ENCODE measurements at places on chromosomes 4 and X.

- no peak for DNase-seq
These were observed 183.4 kb downstream of the CBR4 start for GRCh38 chr4:168826620-168827019.

DNA sequence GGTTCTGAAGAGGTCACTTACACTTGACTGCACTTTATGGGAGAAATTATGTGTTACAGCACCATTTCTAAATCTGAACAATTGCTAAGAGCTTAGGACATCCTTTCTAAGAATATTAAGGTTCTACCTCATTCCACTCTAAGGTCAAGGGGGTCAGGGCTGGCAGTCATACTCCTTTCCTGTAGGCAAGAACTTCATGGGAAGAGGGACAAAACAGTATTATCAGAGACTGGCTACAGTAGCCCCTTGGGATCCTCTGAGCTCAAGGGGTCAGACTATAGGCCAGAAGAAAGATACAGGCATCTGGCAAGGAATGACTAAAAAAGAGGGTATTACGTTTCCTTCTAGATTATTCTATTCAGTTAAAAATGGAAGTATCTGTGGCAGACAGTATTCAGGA, 115.1 kb downstream of the RASL11B start:
- no peak for DNase-seq

DNA sequence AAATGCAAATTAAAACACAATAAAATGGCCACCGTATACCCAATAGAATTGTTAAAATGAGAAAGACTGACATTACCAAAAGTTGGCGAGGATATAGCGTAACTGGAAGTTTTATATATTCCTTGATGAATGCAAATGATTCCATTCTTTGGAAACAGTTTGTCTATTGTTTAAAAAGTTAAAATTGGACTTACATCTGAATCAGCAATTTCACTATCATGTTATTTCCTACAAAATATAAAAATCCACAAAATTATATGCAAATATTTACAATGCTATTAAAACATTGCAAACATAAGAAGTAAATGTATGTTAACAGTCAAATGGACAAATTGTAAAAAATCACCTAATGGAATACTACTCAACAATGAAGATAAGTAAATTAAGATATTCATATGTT, 852.2 kb upstream of the NDST4 start:
- no peak for DNase-seq

DNA sequence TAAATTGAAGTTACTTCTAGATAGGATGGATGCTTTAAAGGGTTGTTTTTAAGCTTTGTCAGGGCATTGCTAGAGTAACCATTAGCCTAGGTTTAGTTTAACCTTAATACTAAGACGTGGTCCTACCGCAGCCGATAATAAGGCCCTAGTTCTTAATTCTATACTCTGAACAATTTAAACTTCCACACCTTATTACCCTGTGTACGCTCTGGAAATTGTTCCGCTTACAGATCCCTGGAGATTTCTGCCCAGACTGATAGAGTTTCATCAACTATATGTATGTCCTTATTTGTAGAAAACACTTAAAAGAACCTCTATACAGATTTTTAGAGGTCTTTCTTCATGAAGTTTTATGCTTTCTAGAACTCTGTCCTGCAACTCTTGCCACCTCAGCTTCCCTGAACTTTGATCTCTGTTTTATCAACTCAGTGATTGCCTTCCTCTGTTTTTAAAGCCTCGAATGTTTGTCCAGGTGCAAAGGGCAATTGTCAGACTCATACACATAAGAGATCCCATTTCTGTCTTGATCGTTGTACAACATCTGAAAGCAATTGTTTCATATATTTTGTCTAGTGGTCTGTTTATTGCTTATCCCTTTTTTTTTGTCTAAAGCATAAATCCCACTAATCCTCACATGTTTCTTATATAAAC, 71.1 kb upstream of the VCX start:
- no peak for DNase-seq

DNA sequence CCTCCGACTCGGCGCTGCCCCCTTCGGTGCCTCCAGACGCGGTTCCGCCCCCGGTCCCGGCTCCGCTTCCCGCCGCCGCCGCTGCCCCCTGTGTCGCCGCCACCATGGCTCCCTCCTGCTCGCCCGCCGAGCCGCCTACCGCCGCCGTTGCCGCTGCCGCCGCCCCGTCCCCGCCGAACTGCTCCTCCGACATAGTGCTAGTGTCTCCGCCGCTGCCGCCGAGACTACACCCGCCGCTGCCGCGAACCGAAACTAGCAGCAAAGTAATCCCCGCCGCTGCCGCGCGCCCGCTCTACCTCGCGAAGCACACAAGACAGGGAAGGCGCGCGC, 340 bp downstream of the HNRNPD start:
- DNase-seq = no peak

GRCh38 chrX:20767346-20767745, 500.6 kb upstream of the RPS6KA3 start:
- DNase-seq = no peak

DNA sequence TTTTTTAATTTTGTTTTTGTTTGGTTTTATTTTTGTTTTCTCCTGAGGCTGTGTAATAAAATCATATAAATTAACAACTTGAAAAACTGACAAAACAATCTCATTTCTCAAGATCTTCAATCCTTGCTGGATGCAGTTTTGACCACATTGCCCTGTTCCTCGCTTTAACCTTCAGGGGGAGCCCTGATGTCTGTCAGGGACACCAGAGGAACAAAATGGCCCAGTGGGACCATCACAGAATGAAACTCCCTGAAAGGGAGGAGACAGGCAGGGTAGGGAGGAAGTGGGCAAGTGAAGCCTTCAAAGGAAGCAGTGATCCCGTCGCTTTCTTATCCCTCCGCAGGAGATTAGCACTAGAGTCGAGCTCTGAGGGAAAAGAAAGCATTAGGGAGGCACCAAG, 274.9 kb upstream of the LDB2 start:
- no peak for DNase-seq

GRCh38 chrX:13622401-13622964, 30.5 kb upstream of the TCEANC start:
- no peak for DNase-seq

GRCh38 chr4:145786830-145787229, 106.9 kb downstream of the C4orf51 start:
- DNase-seq = no peak

DNA sequence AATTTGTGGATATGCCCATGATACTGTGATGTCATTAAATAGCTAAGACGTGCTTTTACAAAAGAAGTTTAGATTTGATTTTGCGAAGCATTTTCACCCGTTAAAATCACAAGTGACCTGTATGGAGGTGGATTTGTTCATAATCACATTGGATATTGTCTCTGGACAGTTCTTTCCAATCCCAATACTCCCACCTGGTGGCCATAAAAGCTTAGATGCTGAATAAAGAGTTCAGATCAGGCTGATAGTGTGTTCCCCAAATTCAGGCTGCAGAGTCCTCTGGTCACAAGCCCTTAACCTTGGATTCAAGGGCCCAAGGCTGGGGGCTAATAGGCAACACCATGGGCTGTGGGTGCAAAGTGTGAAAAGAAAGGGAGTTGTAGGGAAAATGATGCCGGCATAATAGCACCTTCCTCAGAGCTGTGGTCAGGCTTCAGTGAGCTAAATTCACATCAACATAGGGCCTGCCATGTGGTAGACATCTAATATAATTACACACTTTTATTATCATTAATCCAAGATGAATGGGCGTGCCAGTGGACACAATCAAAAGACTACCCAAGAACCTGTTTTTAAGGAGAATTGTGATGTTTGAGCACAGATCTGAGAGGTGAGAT, 28.1 kb downstream of the SMIM43 start:
- DNase-seq = no peak

GRCh38 chr4:120841580-120841979, 80.9 kb downstream of the PRDM5 start:
- DNase-seq = no peak

DNA sequence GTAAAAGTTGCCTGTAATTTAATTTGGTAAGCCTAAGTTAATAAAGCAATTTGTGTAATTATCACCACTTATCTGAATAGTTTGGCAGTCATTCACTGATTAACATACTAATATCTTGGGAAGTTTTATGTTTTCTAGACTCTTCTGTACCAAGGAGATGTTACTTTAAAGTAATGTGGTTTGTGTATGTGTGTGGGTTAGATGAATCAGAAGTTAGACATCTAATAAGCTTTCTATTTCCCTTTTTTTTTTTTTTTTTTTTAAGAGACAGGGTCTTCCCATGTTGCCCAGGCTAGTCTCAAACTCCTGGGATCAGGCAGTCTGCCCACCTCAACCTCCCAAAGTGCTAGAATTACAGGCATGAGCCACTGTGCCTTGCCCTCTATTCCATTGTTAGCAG, 5.3 kb downstream of the SLAIN2 start:
- no peak for DNase-seq

DNA sequence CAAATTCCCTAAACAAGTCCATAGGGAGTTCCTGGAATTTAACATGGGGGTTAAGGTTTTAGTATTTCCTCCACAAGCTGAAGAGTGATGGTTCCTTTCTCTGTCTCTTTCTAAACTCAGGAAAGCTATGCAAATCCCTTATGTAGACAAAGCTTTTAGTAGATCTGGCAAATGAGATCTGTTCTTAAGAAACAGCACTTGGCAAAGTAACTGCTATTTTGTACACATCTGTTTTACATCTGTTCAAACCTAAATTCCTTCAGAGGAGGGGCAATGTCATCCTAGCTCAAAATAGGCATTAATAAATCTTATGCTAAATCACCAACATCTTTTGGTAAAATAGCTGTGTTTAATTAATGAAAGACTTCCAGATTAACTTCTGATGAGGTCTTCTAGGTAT, 137.8 kb upstream of the TBC1D9 start:
- DNase-seq = no peak

DNA sequence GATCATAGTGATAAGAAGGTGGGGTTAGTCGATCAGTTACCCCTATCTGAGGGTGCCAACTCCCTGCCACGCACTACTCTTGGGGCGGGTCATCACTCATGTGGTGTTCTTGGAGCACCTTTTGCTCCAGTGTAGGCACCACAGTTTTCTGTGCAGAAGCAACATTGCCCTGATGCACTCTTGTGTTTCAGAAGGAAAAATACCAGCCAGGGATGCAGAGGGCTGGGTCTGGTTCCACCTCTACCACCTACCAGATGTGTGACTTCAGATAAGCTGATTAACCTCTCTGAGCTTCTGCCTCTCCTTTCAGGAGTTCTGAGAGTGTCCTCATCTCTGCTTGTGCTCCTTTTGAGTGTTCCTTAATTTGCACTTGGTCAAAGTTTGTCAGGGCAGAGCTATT, 29.9 kb upstream of the PROM1 start:
- no peak for DNase-seq

DNA sequence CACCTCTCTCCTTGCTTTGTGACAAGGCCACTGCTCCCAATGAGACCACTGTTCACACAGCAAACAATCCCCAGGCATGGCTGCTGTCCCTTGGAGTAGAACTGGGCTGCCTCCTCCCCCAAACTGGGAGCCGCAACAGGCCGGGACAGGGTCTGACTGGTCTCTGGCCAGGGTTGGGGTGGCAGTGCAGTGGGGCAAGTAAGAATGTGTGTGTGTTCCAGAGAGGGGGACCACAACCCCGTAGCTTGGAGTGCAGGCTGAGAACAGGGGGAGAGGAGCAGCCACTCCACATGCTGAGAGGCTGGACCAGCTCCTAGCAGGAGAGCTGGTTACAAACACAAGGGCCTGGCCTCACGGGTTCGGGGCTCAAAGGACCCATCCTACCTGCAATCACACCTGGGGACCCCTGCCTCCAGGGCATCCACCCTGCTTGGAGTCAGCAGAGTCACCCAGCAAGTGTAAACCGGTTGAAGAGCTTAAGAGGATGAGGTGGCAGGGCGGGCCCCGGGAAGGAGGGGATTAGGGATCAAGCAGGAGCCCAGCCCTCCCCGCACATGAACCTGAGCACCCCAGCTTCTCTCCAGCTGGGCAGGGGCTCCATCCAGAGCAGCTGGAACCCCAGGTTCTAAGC, 3.8 kb upstream of the ZNF185 start:
- DNase-seq = no peak

- no peak for DNase-seq
These were observed 26.4 kb downstream of the JADE3 start for GRCh38 chrX:46938589-46938988.

DNA sequence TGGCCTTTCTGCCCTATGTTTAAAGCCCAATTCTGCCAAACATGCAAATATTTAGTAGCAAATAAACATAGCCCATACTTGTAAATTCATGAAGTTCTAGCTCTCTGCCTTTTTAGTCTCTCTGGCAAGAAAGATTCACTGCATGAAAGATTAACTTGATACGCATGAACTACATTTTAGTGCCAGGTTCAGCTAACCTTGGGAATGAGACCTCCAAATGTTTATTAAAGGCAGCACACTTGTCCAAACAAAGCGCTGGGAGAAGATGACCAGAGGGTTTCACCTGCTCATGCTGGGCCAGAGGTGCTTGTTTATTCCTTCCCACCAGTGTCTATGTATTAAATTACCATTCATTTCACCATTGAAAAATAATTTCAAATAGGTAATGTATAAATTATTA, 44.5 kb upstream of the IL1RAPL1 start:
- no peak for DNase-seq

- DNase-seq = no peak
These were observed 5.0 kb downstream of the GRK4 start for GRCh38 chr4:2968381-2968780.

- no peak for DNase-seq
These were observed 205.9 kb downstream of the PTTG2 start for GRCh38 chr4:38166082-38166481.

- DNase-seq = no peak
These were observed 85.5 kb downstream of the CAMK2D start for GRCh38 chr4:113675731-113676697.

GRCh38 chr4:164846566-164846965, 30.4 kb upstream of the APELA start:
- no peak for DNase-seq

DNA sequence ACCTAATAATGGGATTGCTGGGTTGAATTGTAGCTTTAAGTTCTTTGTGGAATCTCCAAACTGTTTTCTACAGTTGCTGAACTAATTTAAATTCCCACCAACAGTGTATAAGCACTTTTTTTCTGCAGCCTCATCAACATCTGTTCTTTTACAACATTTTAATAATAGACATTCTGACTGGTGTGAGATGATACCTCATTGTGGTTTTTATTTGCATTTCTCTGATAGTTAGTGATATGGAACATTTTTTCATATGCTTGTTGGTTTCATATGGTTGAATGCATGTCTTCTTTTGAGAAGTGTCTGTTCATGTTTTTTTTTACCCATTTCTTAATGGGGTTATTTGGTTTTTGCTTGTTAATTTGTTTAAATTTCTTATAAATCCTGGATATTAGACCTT, 1718.9 kb downstream of the C4orf33 start:
- no peak for DNase-seq

- no peak for DNase-seq
These were observed 822.1 kb upstream of the GALNTL6 start for GRCh38 chr4:170990989-170991589.

GRCh38 chr4:107736037-107736436, 16.0 kb upstream of the PAPSS1 start:
- no peak for DNase-seq

DNA sequence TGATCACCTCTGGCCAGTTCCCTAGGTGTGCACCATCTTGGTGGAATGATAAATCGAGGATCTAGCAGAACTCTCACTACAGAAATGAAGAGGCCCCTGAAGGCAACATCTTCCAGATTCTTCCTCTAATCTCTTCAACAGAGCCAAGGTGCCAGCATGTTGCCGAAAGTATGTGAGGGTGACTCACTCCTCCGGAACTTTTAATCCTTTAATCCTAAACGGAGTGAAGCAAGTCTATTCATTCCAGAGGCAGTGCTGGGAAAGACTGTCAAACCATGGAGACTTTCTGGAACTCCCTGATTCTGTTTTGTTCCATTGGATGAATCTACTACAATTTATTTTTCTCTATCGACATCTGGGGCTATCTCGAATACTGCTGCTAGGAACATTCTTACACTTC, 68.7 kb downstream of the SUPT20HL2 start:
- no peak for DNase-seq

GRCh38 chr4:120915336-120915735, 7.2 kb downstream of the PRDM5 start:
- DNase-seq = no peak
